Sciatic nerve (tissue), 2 donors: ENCODE measurements at places on chromosomes 13 and 19. TPM values are rescaled to one million over a fixed set of nuclear protein-coding genes. Genes with fewer than 3 reads are reported as not detected.

ZNF790 gene
- 12.9 TPM for total RNA-seq

KIR2DL4 gene
- total RNA-seq: not detected

CACNG7 gene
- not detected for total RNA-seq

ZNF541 gene
- total RNA-seq: 0.71 TPM

RFX1 gene
- 16.1 TPM for total RNA-seq
